Testis (tissue), 5 donors: ENCODE measurements at places on chromosomes 4 and X. TPM values are rescaled to one million over a fixed set of nuclear protein-coding genes. Genes with fewer than 3 reads are reported as not detected.

GRCh38 chr4:76951672-76952010 lies 2.1 kb downstream of the SEPTIN11 start:
- no peak for DNase-seq
- peaks cover 4% of the 10 kb centered on the region for H3K4me1 ChIP-seq
- no peak overlapping the region for H3K27ac ChIP-seq
- H3K4me3 ChIP-seq = no peak overlapping the region
- H3K27me3 ChIP-seq = no peaks in the 10 kb centered on the region
- no peaks in the 10 kb centered on the region for H3K36me3 ChIP-seq

DNA sequence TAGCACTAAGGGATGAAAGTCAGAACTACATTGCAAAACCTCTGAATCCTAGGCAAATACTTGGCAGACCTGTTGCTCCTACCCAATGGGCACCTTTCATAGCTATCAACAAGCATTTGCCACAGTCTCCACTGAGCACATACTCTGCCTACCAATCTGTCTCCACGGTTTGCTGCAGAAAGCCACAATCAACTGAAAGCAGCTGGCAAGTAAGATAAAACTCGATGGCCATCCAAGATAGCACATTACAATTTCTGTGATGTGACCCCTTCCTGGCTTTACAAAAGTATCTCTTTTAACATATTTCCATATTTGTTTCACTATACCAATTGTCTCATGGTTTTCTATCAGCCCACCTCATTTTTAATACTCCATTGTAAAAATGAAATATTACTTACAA lies 1060.5 kb upstream of the INTU start:
- DNase-seq = no peak
- no peaks in the 10 kb centered on the region for H3K4me1 ChIP-seq
- H3K27me3 ChIP-seq = no peaks in the 10 kb centered on the region
- H3K36me3 ChIP-seq = no peaks in the 10 kb centered on the region

DNA sequence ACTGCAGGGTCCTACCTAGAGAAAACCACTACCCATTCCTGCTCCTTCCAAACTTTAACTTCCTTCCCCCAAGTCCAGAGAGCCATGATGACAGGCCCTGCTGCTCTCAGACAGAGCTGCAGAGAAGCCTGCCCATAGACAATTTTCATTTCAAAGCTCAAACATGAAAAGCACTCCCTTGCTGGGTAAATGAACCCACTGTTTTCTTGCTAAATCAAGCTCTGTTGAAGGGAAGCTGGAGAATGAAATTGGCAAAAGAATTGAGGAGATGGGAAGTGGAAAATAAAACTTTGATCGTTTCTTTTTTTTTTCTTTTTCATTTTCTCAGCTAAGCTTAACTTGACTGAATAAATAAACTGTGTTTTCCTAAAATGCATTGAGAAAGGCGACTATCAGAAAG lies 331.1 kb upstream of the CPEB2 start:
- no peaks in the 10 kb centered on the region for H3K27me3 ChIP-seq
- H3K27ac ChIP-seq = no peak overlapping the region
- no peak overlapping the region for H3K4me3 ChIP-seq
- no peak for DNase-seq
- H3K4me1 ChIP-seq = peaks cover 11% of the 10 kb centered on the region

DNA sequence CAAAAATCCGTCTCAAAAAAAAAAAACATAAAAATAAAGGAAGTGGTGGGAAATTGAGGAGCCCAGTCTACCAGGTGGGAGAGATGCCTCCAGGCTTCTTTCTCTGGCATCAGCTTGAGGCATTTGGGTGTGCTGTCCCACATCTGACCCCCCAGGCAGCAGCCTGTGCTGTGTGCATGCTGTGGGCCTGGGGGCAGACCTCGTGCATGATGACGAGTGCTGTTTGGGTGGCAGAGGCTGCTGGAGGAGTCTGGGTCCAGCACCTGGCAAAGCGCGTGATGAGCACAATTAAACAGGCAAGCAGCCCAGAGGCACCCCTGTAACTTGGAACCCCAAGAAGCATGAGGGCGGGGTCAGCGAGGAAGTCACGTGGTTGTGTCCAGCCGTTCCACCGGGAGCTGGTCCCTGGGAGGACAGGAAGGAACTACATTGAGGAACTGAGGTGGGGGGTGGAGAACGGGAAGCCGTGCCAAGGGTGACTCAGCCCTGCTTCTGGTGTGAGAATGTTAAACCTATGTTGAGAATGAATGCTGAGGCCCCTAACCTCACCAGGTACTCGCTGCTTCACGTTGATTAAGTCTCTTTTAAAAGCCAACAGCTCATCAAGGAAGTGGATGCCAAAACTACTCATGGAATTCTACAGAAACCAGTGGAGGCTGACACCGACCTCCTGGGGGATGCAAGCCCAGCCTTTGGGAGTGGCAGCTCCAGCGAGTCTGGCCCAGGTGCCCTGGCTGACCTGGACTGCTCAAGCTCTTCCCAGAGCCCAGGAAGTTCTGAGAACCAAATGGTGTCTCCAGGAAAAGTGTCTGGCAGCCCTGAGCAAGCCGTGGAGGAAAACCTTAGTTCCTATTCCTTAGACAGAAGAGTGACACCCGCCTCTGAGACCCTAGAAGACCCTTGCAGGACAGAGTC lies 6.1 kb downstream of the TACC3 start:
- no peak overlapping the region for H3K27ac ChIP-seq
- H3K4me1 ChIP-seq = peaks cover 8% of the 10 kb centered on the region
- no peaks in the 10 kb centered on the region for H3K27me3 ChIP-seq

DNA sequence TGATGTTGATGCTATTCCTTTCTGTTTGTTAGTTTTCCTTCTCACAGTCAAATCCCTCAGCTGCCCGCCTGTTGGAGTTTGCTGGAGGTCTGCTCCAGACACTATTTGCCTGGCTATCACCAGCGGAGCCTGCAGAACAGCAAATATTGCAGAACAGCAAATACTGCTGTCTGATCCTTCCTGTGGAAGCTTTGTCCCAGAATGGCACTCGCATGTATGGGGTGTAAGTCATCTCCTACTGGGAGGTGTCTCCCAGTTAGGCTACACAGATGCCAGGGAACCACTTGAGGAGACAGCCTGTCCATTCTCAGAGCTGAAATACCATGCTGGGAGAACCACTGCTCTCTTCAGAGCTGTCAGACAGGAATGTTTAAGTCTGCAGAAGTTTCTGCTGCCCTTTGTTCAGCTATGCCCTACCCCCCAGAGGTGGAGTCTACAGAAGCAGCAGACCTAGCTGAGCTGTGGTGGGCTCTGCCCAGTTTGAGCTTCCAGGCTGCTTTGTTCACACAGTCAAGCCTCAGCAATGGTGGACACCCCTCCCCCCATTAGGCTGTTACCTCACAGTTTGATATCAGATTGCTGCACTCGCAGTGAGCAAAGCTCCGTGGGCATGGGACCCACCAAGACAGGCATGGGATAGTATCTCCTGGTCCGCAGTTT lies 74.9 kb downstream of the SPIN3 start:
- H3K36me3 ChIP-seq = no peaks in the 10 kb centered on the region
- H3K27ac ChIP-seq = no peak overlapping the region
- H3K27me3 ChIP-seq = no peaks in the 10 kb centered on the region
- DNase-seq = no peak
- no peaks in the 10 kb centered on the region for H3K4me1 ChIP-seq

DNA sequence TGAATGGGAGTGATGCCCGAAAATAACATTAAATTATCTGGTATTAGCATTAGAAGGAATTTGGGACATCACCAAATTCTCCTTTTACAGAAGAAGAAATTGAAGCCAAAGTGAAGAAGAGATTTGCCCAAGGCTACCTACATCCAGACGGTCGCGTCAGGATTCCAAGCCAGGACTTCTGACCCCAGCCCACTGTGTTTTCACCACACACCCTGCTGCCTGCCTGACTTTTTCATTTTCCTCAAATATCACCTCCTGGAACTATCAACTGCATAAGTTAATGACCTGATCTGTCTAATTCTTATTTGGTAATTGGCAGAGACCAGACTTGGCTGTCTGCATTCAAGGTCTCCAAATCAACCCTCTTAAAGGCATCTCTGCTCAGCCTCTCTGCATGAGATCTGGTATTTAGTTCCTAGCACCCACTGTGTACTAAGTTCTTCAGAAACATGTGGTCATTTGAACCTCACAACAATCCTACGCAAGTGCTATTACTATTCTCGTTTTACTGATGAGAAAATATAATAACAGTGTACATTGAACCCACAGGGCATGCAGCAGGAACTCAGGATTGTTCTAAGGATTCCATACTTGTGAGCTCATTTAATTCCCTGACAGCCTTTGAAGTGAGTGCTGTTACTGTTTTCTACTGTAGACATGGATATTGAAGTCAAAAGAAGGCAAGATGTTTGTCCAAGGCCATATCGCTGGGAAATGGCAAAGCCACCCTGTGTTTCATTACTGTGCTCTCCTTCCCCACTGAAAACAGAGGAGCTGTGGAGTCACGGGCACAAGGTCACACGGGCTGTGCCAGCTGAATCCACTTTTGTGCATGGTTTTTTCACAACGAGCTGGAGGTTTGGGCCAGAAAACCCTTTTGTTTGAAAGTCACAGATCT lies 195.2 kb upstream of the C1QTNF7 start:
- H3K4me3 ChIP-seq = no peak overlapping the region
- no peaks in the 10 kb centered on the region for H3K36me3 ChIP-seq
- no peak overlapping the region for H3K27ac ChIP-seq
- H3K27me3 ChIP-seq = no peaks in the 10 kb centered on the region
- no peak for DNase-seq

DNA sequence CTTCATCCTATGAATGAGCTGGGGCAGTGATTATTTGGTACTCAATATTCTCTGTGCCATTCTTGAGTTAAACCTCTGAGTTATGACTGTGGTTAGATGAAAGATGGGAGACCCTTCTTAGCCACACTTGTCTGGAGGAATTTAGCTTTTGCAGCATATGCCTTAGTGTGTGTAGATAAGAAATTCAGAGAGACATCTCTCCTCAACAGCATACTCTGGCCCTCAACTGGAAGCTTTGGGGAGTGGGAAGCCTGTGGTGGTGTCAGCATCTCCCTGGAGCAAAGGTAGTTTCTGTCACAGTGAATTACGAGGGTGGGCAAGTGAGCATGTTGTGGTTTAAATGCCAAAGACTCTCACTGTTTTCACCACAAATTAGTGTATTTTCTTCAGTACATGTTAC lies 58.7 kb downstream of the UGT2A3 start:
- H3K27ac ChIP-seq = no peak overlapping the region
- no peak for DNase-seq
- H3K36me3 ChIP-seq = no peaks in the 10 kb centered on the region
- H3K27me3 ChIP-seq = no peaks in the 10 kb centered on the region
- H3K4me1 ChIP-seq = no peaks in the 10 kb centered on the region

- no peak overlapping the region for H3K4me3 ChIP-seq
- no peaks in the 10 kb centered on the region for H3K36me3 ChIP-seq
- H3K27ac ChIP-seq = no peak overlapping the region
- DNase-seq = no peak
- peaks cover 27% of the 10 kb centered on the region for H3K4me1 ChIP-seq
- H3K27me3 ChIP-seq = no peaks in the 10 kb centered on the region
These were observed 85.3 kb upstream of the MAML3 start for GRCh38 chr4:140239311-140239710.

DNA sequence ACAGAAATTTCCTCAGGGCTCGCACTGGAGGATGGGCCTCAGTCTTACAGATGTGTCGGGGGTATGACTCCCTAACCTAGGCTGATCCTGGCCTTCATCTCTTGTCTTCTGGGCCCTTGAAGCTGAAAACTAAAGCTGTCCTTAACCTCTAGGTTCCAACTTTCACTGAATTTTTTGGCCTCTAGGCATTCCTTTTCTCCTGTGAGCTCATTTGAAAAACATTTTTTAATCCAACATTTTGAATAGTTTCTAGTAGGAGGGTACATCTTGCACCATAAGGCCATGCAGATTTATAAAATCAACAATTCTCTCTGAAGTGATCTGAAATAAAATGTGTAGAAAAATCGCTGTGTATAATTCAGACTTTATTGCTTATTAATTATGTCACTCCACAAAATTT lies 19.7 kb downstream of the RWDD4 start:
- DNase-seq = no peak
- H3K36me3 ChIP-seq = no peaks in the 10 kb centered on the region
- H3K4me1 ChIP-seq = peaks cover 5% of the 10 kb centered on the region
- H3K27ac ChIP-seq = peak overlapping the region; percentile 70

- H3K4me1 ChIP-seq = peaks cover 45% of the 10 kb centered on the region
- DNase-seq = peak; percentile 83
- H3K4me3 ChIP-seq = no peak overlapping the region
- H3K27me3 ChIP-seq = no peaks in the 10 kb centered on the region
- H3K27ac ChIP-seq = peak overlapping the region; percentile 86
These were observed 8.0 kb downstream of the IGFBP7 start for GRCh38 chr4:57102050-57102624.

DNA sequence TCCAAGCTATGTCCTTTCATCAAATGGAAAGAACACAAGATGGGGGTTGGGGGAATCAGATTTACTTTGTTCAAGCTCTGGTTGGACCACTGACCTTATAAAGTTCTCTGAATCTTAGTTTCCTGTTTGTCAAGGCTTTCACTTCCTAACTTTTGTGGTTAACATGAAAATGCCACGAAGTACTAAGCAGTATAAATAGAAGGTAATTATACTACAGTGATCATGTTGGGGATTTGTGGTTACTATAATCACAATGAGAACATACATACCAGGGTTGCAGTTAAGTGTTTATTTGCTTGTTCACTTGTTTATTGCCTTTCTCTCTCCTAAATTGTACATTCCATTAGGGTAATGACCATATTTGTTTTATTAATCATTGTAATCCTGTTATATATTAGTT lies 53.2 kb downstream of the SPRY1 start:
- no peak for DNase-seq
- no peaks in the 10 kb centered on the region for H3K36me3 ChIP-seq
- H3K27me3 ChIP-seq = no peaks in the 10 kb centered on the region
- no peak overlapping the region for H3K27ac ChIP-seq
- H3K4me1 ChIP-seq = no peaks in the 10 kb centered on the region

GRCh38 chr4:17765514-17766286 lies 15.7 kb downstream of the FAM184B start:
- peak; percentile 42 for DNase-seq
- H3K36me3 ChIP-seq = no peaks in the 10 kb centered on the region
- H3K4me3 ChIP-seq = no peak overlapping the region
- no peaks in the 10 kb centered on the region for H3K27me3 ChIP-seq
- no peak overlapping the region for H3K27ac ChIP-seq

DNA sequence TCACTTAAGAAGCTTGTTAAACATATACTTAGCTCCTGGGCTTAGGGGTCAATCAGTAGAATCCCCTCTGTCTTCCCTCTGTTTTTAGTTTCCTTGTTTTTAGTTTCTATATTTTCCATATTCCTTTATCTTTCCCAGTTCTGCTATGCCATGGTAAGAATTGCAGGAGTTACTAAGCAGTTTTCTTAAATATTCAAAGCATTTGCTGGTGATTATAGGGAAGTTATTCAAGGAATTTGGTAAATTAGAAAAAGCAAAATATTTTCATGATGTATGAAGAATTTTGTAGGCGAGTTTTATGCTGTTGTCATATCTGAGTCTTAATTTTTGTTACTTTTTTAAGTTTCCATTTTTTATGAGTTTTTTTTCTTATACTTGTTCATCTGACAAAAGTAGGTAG lies 91.6 kb upstream of the NUDT6 start:
- H3K27me3 ChIP-seq = no peaks in the 10 kb centered on the region
- H3K27ac ChIP-seq = no peak overlapping the region
- no peak for DNase-seq

The PITX2 gene
- 0.93 TPM for total RNA-seq

The PFKFB1 gene
- total RNA-seq = 1.4 TPM

The ITIH6 gene
- not detected for total RNA-seq

The TLR8 gene
- 0.08 TPM for total RNA-seq

The NDNF gene
- total RNA-seq = 7.6 TPM
